ENCODE measurements at places on chromosomes 12 and 14. TPM values are rescaled to one million over a fixed set of nuclear protein-coding genes. Genes with fewer than 3 reads are reported as not detected.

Gene RHEBL1
- total RNA-seq = 3.9 TPM

Gene INSM2
- not detected for total RNA-seq

Gene CLEC1B
- total RNA-seq = not detected

Gene P2RX7
- 0.16 TPM for total RNA-seq

Gene TAS2R13
- total RNA-seq = not detected

Gene EPYC
- not detected for total RNA-seq

Gene SYT1
- total RNA-seq = 1.9 TPM

Gene PPP1R36
- total RNA-seq = 1.8 TPM

Gene LRRC43
- 0.62 TPM for total RNA-seq

Gene SYCP3
- not detected for total RNA-seq

Gene SLC25A47
- not detected for total RNA-seq

Gene VRTN
- total RNA-seq = not detected

Gene ESR2
- 0.23 TPM for total RNA-seq

Gene ZC2HC1C
- total RNA-seq = not detected

Gene KLHDC1
- 2.1 TPM for total RNA-seq
